ENCODE measurements at places on chromosomes 13 and 19.

- DNase-seq: no peak
Measured at GRCh38 chr13:43487461-43487860, 299.3 kb downstream of the ENOX1 start.

GRCh38 chr19:41913538-41914423 lies 14.5 kb downstream of the ERFL start:
- no peak for DNase-seq

DNA sequence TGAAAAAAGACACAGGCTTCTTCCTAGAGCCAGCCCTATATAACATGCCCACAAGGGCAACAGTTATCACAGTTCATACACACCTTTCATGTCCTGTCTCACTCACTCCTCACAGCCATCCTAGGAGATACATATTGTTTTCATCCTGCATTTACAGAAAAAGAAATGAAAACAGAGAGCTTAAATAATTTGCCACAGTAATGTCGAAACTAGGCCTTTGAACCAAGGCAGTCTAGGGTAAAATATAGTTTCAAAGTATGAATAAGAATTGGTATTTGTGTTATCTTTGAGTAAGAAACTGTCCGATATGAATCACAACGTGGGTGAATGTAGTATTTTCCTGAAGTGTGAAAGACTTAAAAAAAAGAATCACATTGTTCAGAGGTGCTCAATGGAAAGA lies 26.8 kb downstream of the CLDN10 start:
- no peak for DNase-seq

DNA sequence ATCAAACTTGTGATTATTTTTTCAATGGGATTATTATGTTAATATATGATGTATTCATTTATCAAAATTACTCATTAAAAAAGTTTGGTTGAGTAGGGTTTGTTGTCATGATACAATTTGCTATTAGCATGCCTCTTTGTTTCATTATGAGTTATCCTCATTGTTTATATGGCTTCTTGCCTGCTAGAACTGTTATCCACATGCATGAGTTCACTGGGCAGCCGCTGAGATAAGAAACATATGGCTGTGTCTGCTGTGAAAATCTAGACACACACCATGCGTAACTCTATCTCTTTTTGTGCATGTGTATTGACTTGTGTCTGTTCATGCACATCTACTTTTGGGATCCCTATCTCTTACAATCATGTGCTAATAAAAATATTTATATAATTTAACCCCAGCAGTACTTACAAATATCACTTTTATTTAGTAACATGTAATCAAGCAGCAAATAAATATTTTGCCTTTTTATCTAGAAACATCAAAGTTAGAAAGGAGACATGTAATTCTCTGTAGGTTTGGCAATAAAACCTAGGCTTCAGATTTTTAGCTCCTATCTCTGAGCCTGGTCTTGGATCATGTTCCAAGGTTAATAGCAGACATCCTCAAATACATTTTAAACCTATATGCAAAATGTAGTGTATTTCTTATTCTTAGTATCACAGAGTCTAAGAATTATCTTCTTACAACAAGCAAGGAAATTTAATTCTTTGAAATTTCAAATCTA lies 11.2 kb upstream of the KLF12 start:
- no peak for DNase-seq

- no peak for DNase-seq
Measured at GRCh38 chr13:99406799-99407201, 94.5 kb upstream of the TM9SF2 start.
